ENCODE measurements at places on chromosomes 1 and 21. TPM values are rescaled to one million over a fixed set of nuclear protein-coding genes. Genes with fewer than 3 reads are reported as not detected.

DNA sequence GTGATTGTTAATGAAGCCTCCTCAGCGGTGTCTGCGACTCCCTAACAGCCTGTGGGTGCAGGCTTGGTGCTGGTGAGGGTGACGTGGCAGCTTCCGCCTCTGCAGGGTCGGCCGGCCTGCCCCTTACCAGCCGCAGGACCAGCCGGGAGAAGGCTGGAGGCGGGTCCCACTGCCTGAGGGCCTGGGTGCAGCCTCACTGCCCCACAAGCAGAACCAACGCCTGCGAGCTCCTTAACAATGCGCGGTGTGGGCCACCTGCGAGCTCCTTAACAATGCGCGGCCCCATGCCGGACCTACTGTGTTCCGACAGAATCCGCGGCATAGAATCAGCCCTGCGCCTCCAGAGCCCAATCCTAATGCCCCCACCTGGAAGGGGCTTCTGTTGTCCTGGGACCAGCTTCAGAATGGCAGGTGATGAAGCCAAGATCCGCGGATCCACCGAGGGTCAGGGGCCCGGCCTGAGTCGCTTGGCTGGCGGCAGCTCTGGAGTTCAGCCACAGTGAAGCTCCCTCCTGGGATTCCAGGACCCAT is 54.4 kb upstream of the AJAP1 start:
- H3K4me3 ChIP-seq, result no peak overlapping the region
- peaks cover 3% of the 10 kb centered on the region for H3K27me3 ChIP-seq
- DNase-seq, result no peak

LDLRAD2 gene
- not detected for total RNA-seq

CSMD2 gene
- total RNA-seq, result not detected

EFNA4 gene
- total RNA-seq, result 6.1 TPM

All from activated CD4-positive, alpha-beta memory T cell treated with anti-CD3 and anti-CD28 coated beads for 36 hours (primary cell).